ENCODE measurements at places on chromosomes 6 and 20. TPM values are rescaled to one million over a fixed set of nuclear protein-coding genes. Genes with fewer than 3 reads are reported as not detected.

Gene DDR1
- total RNA-seq, result 5.6 TPM

Gene FRK
- total RNA-seq, result 0.02 TPM

Gene KIF25
- total RNA-seq, result not detected

Gene SOX4
- 1.4 TPM for total RNA-seq

Gene DNMT3B
- 4.1 TPM for total RNA-seq

Gene ZFP64
- total RNA-seq, result 11.8 TPM

Gene RAD21L1
- total RNA-seq, result not detected

Gene SLC22A7
- not detected for total RNA-seq

Gene TRIM31
- total RNA-seq, result not detected

Gene RIPPLY2
- total RNA-seq, result not detected

Gene FOXQ1
- total RNA-seq, result not detected

Gene POU3F2
- total RNA-seq, result not detected

Gene SAMD10
- total RNA-seq, result 17.2 TPM

Gene PRND
- total RNA-seq, result not detected

Gene POU5F1
- not detected for total RNA-seq

Gene GNMT
- 1.3 TPM for total RNA-seq

Gene CUTA
- 191 TPM for total RNA-seq

Gene LGSN
- total RNA-seq, result not detected

Gene TPBG
- 0.50 TPM for total RNA-seq

Data from activated CD4-positive, alpha-beta T cell treated with anti-CD3 and anti-CD28 coated beads, Interleukin-2, amount 10 ng/mL, durations not matched to agents 7 days and 5 days (primary cell).